CD4-positive, alpha-beta T cell treated with Interleukin-15 for 1 hour (primary cell): ENCODE measurements at places on chromosomes 16 and 17.

DNA sequence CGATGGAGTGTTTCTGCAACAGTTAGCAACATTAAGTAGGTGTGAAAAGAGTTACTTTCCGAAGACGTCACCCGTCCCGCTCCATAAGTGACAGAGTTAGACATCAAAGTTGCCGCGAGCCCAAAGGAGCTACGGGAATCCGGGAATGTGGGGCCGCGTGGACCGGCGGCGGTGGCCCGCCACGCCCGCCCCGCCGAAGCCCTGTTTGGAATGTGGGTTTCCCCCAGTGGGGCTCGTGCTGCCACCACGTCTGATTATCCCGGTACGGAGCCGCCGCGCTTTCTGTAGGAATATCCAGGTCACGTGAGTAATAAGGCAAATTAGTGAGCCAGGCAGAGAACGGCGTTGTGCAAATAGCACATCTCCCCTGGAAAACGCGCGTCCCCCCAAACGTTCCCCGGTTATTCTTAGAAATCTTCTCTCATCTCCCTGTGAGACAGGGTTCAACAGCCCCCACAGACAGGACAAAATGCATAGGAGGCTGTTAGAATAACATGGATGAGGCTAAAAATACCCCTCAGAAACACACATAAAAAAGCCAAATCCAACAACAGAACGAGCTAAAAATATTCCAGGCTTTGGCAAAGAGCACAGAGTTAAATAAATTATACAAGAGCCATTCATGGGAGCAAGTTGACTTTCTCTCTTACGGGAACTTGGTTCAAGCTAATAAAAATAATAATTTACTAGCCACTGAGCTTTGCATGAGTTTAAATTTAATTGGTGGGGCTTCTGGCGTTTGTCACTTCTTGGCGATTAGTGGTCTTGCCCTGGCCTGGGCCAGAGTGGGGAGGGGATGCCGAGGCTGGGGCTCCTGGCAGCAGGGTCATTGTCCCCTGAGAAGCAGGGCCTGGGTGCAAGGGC, 8.6 kb downstream of the BAHCC1 start:
- no peak for DNase-seq

- no peak for DNase-seq
These were observed 745.2 kb downstream of the WWOX start for GRCh38 chr16:78844682-78845081.

DNA sequence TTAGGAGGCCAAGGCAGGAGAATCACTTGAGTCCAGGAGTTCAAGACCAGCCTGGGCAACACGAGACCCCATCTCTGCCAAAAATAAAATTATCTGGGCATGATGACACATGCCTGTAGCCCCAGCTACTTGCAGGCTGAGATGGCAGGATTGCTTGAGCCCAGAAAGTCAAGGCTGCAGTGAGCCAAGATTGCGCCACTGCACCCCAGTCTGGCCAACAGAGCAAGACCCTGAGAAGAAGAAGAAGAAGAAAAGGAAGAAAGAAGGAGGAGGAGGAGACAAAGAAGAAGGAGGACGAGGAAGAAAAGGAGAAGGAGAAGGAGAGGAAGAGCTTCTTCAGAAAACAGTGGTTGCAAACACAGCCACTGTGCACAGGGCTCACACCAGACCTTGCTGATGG, 8.4 kb upstream of the DPEP3 start:
- DNase-seq = no peak

GRCh38 chr16:79402356-79402755, 198.2 kb downstream of the MAF start:
- DNase-seq = no peak

DNA sequence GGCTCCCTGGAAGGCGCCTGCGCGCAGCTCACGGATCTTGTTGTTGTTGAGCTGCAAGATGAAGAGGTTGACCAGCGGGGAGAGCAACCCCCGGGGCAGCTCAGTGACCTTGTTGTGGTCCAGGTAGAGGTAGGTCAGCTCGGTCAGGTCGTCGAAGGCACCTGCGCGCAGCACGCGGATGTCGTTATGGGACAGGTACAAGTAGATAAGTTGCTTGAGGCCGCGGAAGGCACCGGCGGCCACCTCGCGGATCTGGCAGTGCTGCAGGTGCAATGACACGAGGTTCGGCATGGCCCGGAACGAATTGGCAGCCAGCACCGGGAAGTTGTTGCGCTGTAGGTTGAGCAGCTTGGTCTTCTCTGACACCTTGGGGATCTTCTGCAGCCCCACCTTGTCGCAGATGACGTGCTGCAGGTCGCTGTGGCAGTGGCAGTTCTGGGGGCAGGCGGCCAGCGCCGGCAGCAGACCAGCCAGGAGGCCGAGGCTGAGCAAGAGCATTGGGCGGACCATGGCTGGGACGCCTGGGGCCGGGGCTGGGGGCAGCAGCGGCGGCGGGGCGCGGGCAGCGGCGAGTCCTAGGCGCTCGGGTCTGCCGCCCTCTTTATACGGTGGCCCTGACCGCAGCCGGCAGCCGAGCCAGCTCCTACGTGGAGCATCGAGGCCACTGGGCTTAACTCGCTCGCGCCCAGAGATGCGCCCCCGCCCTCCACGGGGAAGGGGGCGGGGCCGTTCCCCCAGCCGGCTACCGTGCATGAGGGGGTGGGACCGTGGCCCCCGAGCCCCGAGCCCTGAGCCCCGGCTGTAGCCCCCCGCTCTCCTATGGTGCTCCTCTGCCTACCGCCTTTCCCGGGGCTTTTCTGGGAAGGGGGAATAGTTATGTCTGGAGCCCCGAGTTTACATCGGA, at the start of gene CHAD:
TSS of gene CHAD (minus strand) at position 577 of the 904 bp plus-strand sequence. CDS start at position 510, 67 bp downstream.
- no peak for DNase-seq

GRCh38 chr17:1227917-1228780, 42.1 kb upstream of the BHLHA9 start:
- DNase-seq = peak; percentile 64

- DNase-seq = no peak
These were observed 1.7 kb downstream of the GALR2 start for GRCh38 chr17:76076146-76076764.

- no peak for DNase-seq
These were observed 48.2 kb downstream of the EPN2 start for GRCh38 chr17:19285213-19285900.

DNA sequence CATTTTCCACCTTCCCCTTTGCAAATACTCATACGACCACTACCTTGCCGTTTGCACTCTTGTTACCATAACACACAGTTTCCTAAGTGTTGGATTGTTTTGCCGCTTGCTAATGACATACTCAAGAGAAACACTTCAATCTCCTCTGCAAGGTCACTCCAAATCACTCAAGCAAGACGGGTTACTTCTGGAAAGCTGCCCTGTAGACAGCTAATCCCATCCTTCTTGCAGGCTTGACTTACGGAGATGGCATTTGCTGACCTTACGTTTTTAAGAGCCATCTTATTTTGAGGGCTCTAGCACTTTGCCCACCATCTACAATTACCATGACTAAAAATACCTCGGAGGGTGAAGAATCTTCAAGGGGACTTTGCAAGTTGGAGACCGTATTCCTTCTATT, 46.2 kb downstream of the MYH3 start:
- no peak for DNase-seq

DNA sequence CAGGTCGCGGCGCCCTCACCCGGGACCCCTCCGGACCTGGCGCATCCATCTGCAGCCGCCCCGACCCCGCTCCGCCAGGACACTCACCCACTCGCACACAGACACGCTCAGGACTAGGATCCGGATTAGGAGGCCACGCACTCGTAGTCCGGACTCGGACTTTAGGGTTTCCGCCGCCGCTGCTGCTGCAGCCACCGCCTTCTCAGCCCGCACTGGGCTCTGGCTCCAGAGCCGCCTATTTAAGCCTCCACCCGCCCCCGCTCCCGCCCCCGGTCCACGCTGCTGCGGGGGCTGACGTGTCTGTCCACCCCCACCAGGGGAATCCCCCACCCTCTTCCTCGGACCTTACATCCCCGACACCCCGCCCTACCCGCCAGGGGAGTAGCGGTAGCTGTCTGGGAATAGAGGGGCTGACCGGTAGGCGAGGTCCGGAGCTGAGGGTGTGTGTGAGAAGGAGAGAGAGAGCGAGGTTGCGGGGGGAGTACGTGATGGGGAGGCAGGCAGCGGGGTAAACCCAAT, at the start of gene RRAD:
TSS of gene RRAD (minus strand) at position 214 of the 519 bp plus-strand sequence. CDS start 356 bp downstream, outside the sequence.
- DNase-seq = peak; percentile 48
